ENCODE measurements at places on chromosomes 6 and 20.
A peak's percentile ranks its signal among the peaks of the same experiment; 100 is the strongest.

GRCh38 chr6:1516742-1517520 lies 92.8 kb upstream of the FOXC1 start:
- no peak for DNase-seq

GRCh38 chr6:151413372-151414145 lies 22.2 kb upstream of the ZBTB2 start:
- peak; percentile 21 for DNase-seq

- DNase-seq = no peak
Observed at GRCh38 chr6:109291902-109292301, 90.4 kb downstream of the CD164 start.

DNA sequence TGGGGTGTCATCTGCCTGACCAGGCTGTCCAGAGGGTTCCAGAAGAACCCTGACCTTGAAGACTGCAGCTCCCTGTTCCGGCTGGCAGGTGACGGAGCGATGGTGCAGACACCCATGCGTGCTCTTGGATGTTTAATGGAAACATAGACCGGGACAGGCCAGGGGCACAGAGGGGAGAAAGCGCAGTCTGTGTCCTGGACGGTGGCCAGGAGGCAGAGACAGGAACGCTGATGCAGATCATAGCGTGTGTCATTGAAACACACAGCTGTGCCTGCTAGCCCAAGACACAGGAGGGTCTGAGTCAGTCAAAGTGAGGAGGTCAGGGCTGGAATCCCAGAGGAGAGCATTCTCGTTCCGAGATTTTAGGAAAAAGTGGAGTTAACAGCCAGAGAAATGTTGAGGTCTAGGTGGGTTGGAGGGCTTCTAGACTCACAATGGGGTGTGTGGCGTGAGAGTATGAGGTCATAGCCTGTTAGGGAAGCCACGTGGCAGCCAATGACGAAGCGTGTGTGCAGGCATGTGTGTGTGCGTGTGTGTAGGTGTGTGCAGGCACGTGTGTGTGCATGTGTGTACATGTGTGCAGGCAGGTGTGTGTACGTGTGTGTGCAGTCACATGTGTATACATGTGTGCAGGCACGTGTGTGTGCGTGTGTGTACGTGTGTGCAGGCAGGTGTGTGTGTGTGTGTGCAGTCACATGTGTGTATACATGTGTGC lies 167.0 kb downstream of the ERMARD start:
- DNase-seq = no peak

DNA sequence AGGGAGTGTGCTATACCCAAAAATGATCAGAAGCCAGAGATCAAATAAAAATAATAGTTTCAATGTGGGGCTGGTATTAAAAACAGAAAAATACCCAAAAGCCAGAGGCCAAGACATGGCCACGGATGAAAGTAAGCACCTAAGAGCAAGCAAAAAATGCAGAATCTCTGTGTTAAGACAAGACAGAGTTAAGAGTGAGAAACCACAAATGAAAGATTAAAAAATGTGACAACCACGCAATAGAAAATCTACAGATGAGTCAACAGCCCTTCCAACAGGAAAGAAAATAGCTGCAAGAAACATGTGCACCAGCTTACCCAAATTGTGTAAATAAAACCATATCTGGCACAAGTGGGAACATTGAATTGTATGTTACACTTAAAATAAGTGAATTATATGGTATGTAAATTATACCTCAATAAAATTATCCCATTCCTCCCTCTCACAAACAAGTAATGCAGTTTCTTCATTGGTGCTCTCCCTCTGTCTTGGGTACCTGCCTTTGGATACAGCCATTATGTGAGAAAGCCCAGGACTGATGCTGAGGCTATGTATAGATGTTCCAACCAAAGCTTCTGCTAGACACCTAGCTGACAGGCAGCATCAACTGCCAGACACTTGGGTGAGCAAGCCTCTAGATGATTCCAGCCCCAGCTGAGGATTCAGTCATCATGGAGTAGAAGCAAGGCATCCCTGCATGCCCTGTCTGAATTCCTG lies 55.3 kb upstream of the UFL1 start:
- DNase-seq = no peak

DNA sequence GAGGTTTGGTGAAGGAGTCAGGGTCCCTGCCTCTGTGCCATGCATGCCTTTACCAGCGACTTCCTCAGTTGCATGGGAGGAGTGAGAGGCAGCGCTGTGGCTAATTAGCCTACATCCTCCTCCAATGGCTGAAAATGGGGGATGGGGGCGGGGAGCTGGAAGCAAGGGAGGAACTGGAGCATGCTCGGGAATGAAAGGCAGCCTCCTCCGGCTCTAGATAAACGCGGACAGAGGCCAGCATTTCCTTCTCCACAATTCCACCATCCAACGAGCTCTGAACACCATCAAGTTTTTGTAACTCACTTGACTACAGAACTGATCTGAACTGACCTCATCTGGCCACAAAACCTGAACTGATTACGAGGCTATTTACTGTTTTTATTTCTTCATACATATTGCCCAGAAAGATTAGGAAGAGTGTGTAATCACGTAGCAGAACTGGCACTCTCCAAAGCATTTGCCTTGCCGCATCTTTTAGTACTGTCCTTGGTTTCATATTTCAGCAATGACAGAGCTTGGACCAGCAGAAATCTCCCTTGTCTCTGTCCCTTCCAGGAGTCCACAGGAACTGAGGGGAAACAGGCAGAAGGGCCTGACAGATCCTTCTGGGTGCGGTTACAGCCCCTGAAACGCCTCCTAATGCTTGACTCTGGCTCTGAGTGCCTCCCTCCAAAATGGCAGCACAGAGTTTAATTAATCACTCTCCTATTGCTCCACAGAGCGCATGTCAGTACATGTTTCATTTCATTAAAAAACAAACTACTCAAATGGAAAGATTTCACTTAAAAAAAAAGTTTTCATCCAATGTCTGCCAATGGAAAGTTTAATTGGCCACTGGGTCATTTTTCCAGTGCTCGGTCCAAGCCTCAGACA lies 58.2 kb upstream of the TRAF3IP2 start:
- no peak for DNase-seq

DNA sequence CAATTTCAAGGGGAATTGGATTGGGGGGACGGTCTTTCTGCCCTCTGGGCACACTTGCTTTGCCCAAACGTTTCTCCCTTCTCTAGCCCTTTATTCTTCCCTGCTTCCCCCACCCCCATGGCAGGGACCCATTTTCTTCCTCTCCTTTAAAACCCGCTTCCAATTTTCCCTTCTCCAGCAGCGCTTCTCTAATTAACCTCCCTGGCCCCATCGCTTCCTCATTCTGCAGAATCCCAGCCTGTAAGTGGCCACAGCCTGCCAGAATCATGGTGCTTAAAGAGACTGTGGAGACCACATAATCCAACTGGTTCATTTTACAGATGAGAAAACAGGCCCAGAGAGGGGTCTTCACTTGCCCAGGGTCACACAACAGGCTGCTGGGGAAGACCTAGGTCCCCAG lies 61.4 kb downstream of the CPNE5 start:
- DNase-seq = no peak

GRCh38 chr6:45474376-45474775 lies 96.6 kb upstream of the SUPT3H start:
- DNase-seq = no peak

DNA sequence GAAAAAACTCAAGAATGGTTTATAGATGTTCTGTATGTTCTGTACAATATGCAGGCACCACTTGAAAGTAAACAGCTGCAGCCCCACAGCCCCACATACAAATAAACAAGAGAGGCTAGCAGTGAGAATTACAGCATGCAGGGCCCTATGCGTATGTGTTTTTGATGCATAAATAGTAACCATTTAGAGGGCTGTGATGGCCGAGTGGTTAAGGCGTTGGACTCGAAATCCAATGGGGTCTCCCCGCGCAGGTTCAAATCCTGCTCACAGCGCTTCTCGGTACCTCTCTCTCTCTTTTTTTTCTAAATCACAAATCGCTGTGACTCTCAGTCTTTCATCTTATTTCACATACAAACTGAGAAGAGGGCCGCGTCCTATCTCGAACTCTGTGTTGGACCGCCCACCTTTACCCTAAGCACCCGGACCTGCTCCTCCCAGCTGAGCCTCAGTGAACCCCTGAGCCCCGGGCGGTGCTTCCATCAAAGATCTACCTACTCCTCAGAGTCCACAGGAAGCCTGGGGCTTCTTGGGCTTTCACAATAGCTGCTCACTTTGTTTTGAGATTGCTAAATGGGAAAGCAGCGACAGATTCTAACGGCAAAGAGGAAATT lies 37.7 kb upstream of the PRSS16 start:
- no peak for DNase-seq

GRCh38 chr6:5085648-5086293 lies 630 bp downstream of the PPP1R3G start:
- no peak for DNase-seq

GRCh38 chr20:20691477-20692235 lies 20.8 kb downstream of the RALGAPA2 start:
- no peak for DNase-seq

DNA sequence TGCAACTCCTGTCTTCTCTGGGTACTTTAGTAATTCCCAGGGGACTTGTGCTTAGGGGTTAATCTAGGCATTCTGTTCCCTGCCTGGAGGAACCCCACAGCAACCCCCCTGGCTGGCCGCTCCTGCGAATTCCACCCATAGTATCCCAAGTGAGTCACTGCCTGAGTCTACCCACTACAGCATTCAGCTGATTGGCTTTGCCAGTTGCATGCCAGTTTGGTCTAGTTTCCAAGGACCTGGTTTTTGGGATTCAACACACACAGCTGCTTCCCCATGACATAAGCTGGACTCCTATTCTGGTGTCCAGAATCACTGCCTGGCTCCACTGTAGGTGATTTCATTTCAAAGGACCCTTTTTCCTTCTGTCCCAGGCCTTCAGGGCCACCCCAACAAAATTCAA lies 40.3 kb downstream of the PLCG1 start:
- no peak for DNase-seq

- no peak for DNase-seq
Observed at GRCh38 chr20:37526839-37527637, 638 bp downstream of the BLCAP start.

All from stimulated activated CD8-positive, alpha-beta memory T cell treated with anti-CD3 and anti-CD28 coated beads, Interleukin-4, amount 100 ng/mL, for 1 hour (primary cell).